ENCODE measurements at places on chromosomes 3 and 15. TPM values are rescaled to one million over a fixed set of nuclear protein-coding genes. Genes with fewer than 3 reads are reported as not detected.

ZNF501 gene
- polyA plus RNA-seq, result 2.0 TPM

GOLGA6L10 gene
- polyA plus RNA-seq, result 0.19 TPM

TTLL13 gene
- polyA plus RNA-seq, result 0.08 TPM

IL20RB gene
- polyA plus RNA-seq, result not detected

C3orf20 gene
- polyA plus RNA-seq, result not detected

DLG1 gene
- polyA plus RNA-seq, result 28.6 TPM

CAV3 gene
- not detected for polyA plus RNA-seq

TRAT1 gene
- polyA plus RNA-seq, result 4.3 TPM

ITIH3 gene
- not detected for polyA plus RNA-seq

RBM6 gene
- polyA plus RNA-seq, result 65.1 TPM

CCNDBP1 gene
- polyA plus RNA-seq, result 189 TPM

DVL3 gene
- polyA plus RNA-seq, result 6.4 TPM

NEK10 gene
- polyA plus RNA-seq, result not detected

FAM81A gene
- polyA plus RNA-seq, result 0.26 TPM

RNU5B-1 gene
- not detected for polyA plus RNA-seq

CNTN4 gene
- polyA plus RNA-seq, result not detected

ABHD2 gene
- polyA plus RNA-seq, result 13.4 TPM

RAB7A gene
- polyA plus RNA-seq, result 162 TPM

CEP19 gene
- polyA plus RNA-seq, result 2.3 TPM

MCCC1 gene
- polyA plus RNA-seq, result 32.4 TPM

ADPGK gene
- 94.9 TPM for polyA plus RNA-seq

TMF1 gene
- polyA plus RNA-seq, result 43.2 TPM

NOX5 gene
- polyA plus RNA-seq, result not detected

ADGRG7 gene
- polyA plus RNA-seq, result not detected

MEIS2 gene
- not detected for polyA plus RNA-seq

SEMA6D gene
- not detected for polyA plus RNA-seq

ZCWPW2 gene
- 0.19 TPM for polyA plus RNA-seq

REC114 gene
- not detected for polyA plus RNA-seq

GATA2 gene
- polyA plus RNA-seq, result 0.11 TPM

SLC24A5 gene
- not detected for polyA plus RNA-seq

CSNK1G1 gene
- 15.3 TPM for polyA plus RNA-seq

OR5K1 gene
- not detected for polyA plus RNA-seq

GRAMD1C gene
- polyA plus RNA-seq, result 11.8 TPM

CFAP44 gene
- polyA plus RNA-seq, result 0.34 TPM

DGKG gene
- polyA plus RNA-seq, result 2.5 TPM

COL7A1 gene
- polyA plus RNA-seq, result not detected

TMEM207 gene
- polyA plus RNA-seq, result not detected

ARL6 gene
- 1.9 TPM for polyA plus RNA-seq

MYZAP gene
- polyA plus RNA-seq, result 1.8 TPM

TNFAIP8L3 gene
- not detected for polyA plus RNA-seq

FOXB1 gene
- polyA plus RNA-seq, result not detected

SI gene
- polyA plus RNA-seq, result not detected

INO80 gene
- 7.4 TPM for polyA plus RNA-seq

CFAP100 gene
- polyA plus RNA-seq, result not detected

FAM219B gene
- 42.7 TPM for polyA plus RNA-seq

SLC22A14 gene
- polyA plus RNA-seq, result not detected

ZMYND10 gene
- polyA plus RNA-seq, result not detected

PAK6 gene
- polyA plus RNA-seq, result not detected

WDR73 gene
- polyA plus RNA-seq, result 16.4 TPM

ECE2 gene
- polyA plus RNA-seq, result not detected

CLDN1 gene
- not detected for polyA plus RNA-seq

NR2E3 gene
- polyA plus RNA-seq, result 0.78 TPM
